ENCODE measurements at places on chromosomes 7 and 10. TPM values are rescaled to one million over a fixed set of nuclear protein-coding genes. Genes with fewer than 3 reads are reported as not detected.

SPDYE8 gene
- 0.64 TPM for polyA plus RNA-seq

- no peak for DNase-seq
Measured at GRCh38 chr10:129851941-129852640, 112.0 kb downstream of the EBF3 start.

DNA sequence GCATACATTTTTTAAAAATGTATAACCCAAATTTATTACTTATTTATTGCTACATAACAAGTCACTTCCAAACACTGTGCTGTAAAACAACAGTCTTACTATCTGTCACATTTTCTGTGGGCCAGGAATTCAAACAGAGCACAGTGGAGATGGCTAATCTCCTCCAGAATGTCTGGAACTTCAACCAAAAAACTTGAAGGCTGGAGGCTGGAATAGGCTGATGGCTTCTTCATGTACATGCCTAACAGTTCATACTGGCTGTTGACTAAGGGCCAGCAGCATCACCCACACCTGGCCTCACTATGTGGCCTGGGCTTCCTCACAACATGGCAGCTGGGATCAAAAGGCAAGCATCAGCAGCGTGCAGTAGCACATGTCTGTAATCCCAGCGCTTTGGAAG, 92.4 kb upstream of the KMT2E start:
- DNase-seq = no peak

DNA sequence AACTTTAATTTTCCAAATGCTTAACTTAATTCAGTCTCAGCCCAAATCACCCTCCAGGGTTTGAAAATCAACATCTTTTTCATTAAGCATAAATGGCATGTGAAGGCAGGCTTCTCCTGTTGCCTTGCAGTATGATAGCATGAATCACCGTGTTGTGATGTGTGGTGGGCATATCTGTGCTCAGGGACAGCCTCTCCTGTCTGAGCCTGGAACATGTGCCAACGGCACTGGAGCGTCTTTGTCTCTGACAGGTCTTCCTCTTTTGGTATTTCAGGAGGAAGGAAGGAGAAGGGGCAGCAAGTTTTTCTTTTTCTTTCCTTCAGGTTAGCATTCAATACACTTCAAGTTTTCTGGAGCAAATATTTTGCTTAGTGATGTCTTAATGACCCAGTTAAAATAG, 57.6 kb downstream of the LRGUK start:
- DNase-seq = no peak

DNA sequence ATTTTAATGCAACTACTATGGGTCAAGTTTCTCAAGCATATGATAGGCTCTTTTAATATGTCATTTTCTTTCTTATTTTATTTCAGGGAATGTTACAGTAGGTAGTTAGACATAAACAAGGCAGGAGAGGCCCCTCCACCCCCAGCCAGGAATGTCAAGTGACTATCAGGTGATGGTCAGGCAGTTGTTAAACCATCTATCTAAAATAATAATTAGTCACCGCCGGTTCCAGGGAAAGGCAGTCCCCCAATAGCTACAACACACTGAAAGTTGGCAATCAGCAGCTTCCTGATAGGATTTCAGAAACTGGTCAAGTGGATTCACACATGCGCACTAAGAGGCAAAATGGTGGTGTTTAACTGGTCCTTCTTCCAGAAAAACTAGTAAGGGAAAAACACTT, 9.3 kb downstream of the OLAH start:
- no peak for DNase-seq

- DNase-seq = peak; percentile 86
Measured at GRCh38 chr7:105655067-105655466, 73.8 kb upstream of the EFCAB10 start.

Measured in renal pelvis (tissue), 12 donors.